ENCODE measurements at places on chromosomes 7 and 10.

DNA sequence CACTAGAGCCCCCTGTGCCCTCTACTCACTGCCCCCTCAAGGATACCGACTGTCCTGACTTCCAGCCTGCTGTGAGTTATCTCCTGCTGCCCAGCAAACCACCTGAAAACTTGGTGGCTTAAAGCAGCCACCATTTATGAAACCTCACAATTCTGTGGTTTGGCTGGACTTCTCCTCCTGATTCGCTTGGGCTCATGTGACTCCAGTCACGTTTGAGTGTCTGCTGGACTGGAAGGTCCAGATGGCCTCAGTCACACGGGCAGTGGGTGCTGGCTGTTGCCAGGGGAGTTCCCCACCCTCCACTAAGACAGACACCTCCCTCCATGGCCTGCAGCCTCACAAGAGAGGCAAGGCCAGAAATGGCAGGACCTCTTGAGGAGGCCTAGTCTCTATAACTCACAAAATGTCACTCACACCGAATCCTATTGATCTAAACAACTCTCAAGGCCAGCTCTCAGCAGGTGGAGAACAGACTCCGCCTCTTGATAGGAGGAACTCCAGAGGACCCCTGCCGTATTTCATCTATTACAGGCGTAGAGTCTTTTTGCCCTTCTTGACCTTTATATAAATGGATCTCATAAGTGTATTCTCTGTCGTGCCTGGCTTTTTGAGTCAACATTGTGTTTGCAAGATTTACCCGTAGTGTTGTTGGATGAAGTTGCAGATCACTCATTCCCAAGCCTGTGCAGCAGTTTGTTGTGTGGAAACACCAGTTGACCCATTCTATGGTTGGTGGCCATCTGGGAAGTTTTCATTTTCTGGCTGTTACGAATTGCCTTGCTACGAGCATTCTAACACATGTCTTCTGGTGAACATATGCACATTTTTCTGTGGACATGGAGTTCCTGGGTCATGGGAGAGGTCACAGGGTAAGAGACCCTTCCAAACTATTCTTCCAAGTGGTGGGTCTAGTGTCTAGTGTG lies 48.3 kb downstream of the ZMIZ1 start:
- DNase-seq, result no peak

DNA sequence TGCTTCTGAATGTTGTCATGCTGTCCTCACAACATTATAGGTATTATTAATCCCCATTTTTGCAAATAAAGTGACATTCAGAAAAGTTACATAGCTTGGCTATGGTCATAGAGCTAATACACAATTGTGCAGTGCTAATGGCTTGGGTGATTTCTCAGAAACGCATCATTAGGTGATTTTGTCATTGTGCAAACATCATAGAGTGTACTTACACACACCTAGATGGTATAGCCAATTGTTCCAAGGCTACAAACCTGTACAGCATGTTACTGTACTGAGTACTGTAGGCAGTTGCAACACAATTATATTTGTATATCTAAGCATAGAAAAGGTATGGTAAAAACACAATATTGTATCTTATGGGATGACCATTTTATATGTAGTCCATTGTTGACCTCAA lies 91.0 kb downstream of the BTAF1 start:
- DNase-seq, result no peak

DNA sequence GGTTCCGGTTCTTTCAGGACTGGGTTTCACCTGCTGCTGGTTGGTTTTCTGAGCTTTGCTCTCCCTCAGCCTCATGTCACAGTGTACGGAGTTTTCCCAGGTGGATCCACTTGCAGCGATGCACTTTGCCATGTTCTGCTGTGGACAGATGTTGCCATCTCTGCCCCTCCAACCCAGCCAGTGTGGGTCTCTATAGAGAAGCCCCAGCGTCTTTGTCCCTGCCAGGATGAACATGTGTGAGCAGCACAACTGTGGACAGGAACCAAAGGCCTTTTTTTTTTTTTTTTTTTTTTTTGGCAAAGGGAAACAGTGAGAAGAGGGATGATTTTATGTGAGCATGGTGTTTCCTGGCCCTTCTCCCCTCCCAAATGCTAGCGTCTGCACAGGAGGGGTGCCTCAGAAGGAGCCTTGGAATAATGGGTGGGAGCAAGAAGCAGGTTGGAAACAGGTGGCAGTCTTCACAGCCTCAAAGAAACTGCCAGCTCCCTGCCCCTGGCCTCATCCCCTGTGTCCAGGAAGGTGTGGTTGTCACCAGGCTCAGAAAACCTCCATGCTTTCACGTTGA lies 106.5 kb downstream of the RPS24 start:
- DNase-seq, result no peak

DNA sequence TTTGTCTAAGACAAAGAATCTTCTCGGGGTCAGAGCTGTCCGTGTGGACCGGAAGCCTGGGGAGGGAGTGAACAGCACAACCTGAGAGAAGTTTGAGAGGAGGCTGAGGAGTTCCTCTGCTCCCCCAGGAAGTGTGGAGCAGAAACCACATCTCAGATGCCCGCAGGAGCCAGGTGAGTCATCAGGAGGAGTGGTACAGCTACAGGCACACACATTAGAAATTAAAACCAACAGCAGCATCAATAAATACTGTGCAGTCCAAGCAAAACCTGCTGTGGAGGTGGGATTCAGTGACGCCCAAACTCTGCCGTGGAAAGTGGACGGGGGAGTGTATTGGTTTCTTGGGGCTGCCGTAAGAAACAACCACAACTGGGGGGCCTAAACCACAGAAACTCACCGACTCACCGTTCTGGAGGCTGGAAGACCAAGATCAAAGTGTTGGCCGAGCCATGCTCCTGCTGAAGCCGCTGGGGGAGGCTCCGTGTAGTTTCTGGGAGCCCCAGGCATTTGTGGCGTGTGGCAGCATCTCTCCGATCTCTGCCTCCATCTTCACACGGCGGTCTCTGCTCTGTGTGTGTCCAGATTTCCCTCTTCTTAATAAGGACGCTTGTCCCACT lies 31.2 kb upstream of the GARS1 start:
- DNase-seq, result no peak

- no peak for DNase-seq
Measured at GRCh38 chr10:133359554-133359971, 1.7 kb upstream of the FUOM start.

GRCh38 chr7:85285527-85285926 lies 98.7 kb upstream of the SEMA3D start:
- DNase-seq, result no peak

DNA sequence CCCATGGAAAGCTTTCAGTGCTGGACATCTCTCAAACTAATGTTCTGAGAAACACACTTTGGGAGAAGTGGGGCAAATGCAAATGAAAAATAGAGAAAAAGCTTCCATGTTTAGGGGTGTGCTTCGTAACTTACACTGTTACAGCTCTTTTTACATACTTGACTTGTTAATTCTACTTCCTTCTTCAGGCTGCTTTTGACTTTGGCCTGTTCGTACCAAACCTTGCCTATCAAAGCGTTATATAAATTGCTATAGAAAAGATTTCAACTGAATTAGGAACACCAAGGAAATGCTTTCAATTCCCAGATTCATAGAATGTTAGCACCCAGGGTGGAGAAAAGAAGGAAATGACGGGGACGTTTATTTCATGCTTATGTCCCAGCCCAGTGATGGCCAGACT lies 140.8 kb upstream of the PRR15 start:
- DNase-seq, result no peak

GRCh38 chr7:94996369-94996768 lies 89.0 kb downstream of the PPP1R9A start:
- no peak for DNase-seq

DNA sequence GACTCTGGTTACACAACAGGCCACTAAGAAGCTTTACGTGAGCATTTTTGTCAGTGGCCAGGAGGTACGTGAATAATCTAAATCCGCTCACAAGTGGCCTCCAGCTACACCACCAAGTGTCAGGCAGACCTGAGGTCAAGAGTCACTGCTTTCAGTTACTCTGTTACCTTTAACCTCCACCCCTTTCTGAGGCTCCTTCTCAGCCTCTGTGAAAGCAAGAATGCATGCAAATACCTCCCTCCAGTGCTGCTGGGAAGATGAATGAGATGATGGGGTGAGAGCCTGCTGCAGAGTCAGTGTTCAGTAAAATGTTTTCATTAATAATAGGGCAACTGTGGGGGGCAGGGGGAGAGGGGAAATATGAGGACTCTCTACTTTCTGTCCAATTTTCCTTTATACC lies 11.2 kb downstream of the DDC start:
- DNase-seq, result no peak

DNA sequence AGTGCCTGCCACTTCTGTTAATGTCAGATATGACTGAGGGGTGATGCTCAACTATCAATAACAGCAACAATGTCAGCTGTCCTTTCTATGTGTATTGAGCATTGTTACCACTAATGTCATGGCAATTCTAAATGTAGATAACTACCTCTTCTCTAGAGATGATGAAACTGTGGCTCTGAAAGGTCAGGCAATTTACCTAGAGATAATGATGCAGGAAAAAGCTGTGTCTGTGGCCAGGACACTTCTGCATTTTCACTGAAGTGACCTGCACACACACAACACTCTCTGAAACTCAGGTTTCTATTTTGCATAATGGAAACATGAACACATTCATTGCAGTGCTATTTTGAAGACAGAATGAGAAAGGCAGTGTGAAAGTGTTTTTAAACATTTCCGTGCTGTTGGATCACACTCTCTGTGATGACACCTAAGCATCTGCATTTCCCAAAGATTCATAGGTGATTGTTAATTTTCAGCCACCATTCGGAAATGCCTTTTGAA lies 148.2 kb downstream of the KCND2 start:
- no peak for DNase-seq

GRCh38 chr10:77177589-77177988 lies 460.0 kb downstream of the KCNMA1 start:
- DNase-seq, result no peak

DNA sequence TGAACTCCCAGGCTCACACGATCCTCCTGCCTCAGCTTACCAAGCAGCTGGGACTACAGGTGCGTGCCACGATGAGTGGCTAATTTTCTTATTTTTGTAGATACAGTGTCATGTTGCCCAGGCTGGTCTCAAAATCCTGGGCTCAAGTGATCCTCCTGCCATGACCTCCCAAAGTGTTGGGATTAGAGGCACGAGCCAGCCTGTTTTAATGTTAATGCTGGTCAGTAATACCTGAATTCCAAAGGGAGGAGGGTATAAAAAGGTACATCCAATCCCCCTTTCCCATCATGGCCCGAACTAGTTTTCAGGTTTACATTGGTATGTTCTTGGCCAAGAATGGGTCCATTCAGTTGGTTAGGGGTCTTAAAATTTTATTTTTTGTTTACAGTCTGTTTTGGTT lies 329.1 kb downstream of the PARD3 start:
- no peak for DNase-seq

GRCh38 chr10:126384269-126384873 lies 3.9 kb downstream of the ADAM12 start:
- no peak for DNase-seq

DNA sequence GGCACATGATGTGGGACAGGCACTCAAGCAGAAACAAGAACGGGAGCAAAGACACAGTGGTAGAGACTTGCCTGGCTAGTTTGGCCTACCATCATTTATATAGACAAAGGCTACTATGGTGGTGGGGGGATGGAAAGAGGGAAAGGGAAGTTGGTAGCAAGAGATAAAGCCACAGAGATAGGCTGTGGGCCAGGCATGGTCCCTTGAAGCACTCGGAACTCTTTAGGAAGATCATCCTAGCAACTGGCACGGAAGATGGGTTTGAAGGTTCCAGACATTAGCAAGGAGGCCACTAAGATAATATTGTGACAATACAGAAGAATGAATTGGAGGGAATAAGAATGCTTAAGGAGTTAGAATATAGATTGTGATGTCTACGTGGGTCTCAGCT lies 319.6 kb downstream of the ELMO1 start:
- peak; percentile 48 for DNase-seq

DNA sequence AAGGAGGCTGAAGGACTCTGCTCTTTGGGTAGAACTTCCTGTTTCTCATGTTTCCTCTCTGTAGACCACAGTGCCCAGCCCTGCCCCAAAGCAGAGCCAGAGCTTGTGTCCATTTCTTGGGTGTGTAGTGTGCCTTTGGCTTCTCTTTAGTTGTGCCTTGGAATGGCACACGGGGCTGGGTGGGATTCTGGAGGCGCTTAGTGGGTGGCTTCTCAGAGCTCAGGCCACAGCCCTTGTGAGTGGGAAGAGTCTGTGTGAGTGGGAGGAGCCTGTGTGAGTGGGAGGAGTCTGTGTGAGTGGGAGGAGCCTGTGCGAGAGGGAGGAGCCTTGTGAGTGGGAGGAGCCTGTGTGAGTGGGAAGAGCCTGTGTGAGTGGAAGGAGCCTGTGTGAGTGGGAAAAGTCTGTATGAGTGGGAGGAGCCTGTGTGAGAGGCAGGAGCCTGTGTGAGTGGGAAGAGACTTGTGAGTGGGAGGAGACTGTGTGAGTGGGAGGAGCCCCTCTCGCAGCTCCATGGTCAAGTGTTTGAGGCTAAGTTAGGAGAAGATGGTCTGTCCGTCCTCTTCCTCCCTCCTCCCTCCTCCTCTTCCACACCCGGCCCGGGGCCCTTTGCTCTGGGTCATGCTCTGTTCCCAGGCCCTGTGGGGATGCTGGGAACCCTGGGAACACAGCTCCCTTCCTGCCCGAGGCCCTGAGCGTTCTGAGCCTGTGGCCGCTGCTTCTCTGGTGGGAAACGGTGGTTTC lies 153.0 kb downstream of the GRK5 start:
- peak; percentile 24 for DNase-seq

DNA sequence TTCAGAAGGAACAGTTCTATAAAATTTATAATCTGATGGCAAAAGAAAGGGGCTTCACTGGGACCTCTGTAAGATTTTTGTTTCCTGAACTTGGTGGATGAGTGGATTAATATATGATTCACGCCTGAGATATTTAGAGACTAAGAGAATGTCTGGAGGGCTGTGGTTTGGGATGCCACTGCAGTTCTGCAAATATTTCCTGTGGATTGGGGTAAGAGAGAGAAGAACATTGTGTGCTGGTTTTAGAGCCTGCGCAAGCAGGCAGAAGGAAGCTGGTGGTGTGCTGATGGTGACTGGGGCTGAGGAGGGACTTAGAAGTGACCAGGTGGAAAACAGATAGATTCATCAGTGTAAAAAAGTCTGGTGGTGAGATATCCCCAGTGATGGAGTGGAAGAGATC lies 87.0 kb downstream of the SUGCT start:
- no peak for DNase-seq

- DNase-seq, result peak; percentile 60
Measured at GRCh38 chr7:65269150-65269856, 104.4 kb upstream of the ZNF92 start.

DNA sequence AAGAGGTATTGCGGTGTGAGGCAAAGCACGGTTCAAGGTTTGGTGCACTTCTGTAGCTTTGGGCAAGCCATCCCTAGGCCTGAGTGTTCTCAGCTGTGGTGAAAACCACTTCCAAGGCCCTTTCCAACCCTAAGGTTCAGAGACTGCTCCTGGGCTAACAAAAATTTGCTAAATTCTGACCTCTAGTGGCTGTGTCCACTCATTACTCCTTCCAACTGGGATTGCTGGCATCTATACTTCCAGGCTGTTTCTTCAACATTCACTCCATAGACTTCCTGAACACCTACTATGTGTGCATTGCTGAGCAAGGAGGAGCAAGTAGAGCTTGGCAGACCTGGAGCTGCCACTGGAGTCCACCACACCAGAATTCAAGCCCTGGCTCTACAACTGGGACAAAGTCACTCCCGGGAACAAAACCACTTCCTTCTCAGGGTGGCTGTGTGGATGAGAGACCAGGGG lies 29.3 kb upstream of the SH3PXD2A start:
- peak; percentile 27 for DNase-seq

GRCh38 chr10:132166216-132166950 lies 20.4 kb upstream of the DPYSL4 start:
- no peak for DNase-seq

GRCh38 chr7:150978126-150978789 lies at the start of gene KCNH2:
TSS of gene KCNH2 (minus strand) at chr7:150978321. CDS start at chr7:150977913, 408 bp downstream.
- no peak for DNase-seq

- DNase-seq, result no peak
Measured at GRCh38 chr7:21149809-21150208, 278.1 kb upstream of the SP4 start.

- DNase-seq, result no peak
Measured at GRCh38 chr7:157278791-157279724, 57.7 kb upstream of the DNAJB6 start.
